Mesangial cell (primary cell): ENCODE measurements at places on chromosomes 2 and 18. TPM values are rescaled to one million over a fixed set of nuclear protein-coding genes. Genes with fewer than 3 reads are reported as not detected.

Gene RHBDD1
- 10.6 and 12.0 TPM in 2 replicates for total RNA-seq

Gene PDIA6
- 128 and 254 TPM in 2 replicates for total RNA-seq

Gene TPO
- not detected in 2 replicates for total RNA-seq

Gene COLEC12
- total RNA-seq = 1.6 and 9.4 TPM in 2 replicates

Gene HOXD3
- 2.6 and 8.9 TPM in 2 replicates for total RNA-seq

Gene C18orf54
- 3.2 and 7.3 TPM in 2 replicates for total RNA-seq

Gene RAPGEF4
- 0.16 and 0.38 TPM in 2 replicates for total RNA-seq

Gene RBBP8
- total RNA-seq = 21.0 and 31.3 TPM in 2 replicates

Gene TEX261
- 27.6 and 32.3 TPM in 2 replicates for total RNA-seq

Gene FEV
- total RNA-seq = not detected in 2 replicates
